ENCODE measurements at places on chromosomes 1 and 21.

GRCh38 chr1:107251839-107252238 is 111.0 kb downstream of the NTNG1 start:
- DNase-seq: no peak

DNA sequence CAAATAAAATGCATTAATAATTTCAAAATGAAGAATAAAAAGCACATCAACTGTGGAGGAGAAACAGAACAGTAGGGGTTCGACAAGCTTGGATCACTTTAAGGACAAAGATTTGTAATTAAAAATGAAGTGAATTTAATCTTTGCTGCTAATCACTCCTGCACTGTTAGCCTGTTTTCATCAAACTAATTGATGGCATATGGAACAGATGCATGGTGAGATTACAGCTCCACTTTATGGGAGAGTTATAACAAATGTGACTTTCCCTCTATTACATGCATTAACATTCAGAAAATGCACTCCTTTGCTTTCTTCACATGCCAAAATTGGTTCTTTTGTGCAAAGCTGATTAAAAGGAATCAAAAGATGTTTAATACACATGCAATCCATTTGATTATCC is 207.2 kb upstream of the C21orf91 start:
- DNase-seq: no peak

- no peak for DNase-seq
Measured at GRCh38 chr1:59057796-59058195, 239.1 kb upstream of the FGGY start.

DNA sequence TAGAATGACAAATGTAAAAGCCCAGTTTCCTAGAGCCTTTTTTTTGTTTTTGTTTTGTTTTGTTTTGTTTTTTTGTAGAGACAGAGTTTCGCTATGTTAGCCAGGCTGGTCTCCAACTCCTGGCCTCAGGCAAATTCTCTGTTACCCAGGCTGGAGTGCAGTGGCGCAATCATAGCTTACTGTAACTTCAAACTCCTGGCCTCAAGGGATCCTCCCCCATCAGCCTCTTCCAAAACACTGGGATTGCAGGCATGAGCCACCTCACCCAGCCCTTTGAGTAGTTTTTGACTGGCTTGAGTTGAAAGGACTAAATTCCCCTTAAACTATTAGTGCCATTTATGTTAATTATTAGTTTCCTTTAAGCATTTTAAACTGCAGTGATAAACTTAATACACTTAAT is 28.8 kb upstream of the ZBTB18 start:
- no peak for DNase-seq

DNA sequence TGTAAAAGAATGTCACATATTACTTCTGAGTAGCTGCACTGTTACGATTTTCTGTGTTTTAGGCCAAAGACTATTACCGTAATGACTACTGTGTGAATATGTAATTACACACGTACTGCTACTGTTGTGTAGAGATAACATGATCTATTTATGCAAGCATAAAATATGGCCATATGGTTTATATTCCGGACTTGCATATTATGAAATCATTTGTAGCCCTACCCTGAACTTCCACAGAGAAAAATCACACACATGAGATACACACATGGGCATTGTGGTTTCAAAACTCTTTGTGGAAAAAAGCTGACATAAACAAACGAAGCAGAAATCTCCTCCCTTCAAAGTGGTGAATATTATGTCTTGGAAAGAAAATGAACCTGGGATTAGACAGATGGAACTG is 373.0 kb upstream of the ADAMTS5 start:
- DNase-seq: no peak

- DNase-seq: no peak
Measured at GRCh38 chr1:84266748-84267147, 34.8 kb upstream of the SAMD13 start.

All from stimulated activated CD8-positive, alpha-beta memory T cell treated with anti-CD3 and anti-CD28 coated beads, Interleukin-4, amount 100 ng/mL, for 1 hour (primary cell).